ENCODE measurements at places on chromosomes 1 and 21. TPM values are rescaled to one million over a fixed set of nuclear protein-coding genes. Genes with fewer than 3 reads are reported as not detected.

Gene C1orf116
- total RNA-seq: not detected

Gene CATSPERE
- 1.4 TPM for total RNA-seq

- DNase-seq: no peak
Observed at GRCh38 chr1:234915924-234916675, 212.5 kb downstream of the TOMM20 start.

- DNase-seq: no peak
Observed at GRCh38 chr1:167514288-167514687, 4.0 kb downstream of the CD247 start.

GRCh38 chr1:117632269-117633067 is 26.6 kb downstream of the TENT5C start:
- DNase-seq: no peak

Gene NUF2
- not detected for total RNA-seq

DNA sequence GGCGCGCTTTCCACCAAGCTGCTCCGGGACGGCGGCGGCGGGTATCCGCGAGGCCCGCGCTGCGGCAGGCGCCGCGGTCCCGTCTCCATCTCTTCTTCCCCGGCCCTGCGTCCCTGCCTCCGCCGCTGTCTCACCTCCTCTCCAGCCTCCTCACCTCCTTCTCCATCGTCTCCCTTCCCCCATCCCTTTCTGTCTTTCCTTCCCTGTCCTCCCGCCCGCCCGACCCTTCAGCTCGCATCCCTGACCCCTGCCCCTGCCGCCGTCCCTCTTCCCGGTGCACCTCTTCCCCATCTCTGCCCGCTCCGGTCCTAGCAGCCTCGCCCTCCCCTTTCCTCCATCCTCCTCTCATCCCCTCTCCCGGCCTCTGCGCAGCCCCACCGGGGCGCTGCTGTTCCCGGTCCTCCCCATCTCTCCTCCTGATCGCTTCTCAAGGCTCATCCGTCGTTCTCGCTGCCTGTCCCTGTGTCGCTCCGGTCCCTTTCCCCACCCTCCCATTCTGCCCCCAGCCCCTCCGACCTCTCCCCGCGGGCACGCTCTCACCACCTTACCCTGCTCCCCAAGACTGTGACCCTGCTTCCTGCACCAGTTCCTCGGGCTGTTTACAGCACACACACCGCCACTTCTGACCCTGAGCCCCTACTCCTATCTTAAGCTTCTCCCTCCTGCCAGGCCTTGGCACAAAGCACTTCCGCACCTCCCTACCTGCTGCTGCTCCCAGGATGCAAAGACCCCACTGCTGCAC is 760 bp upstream of the NPHP4 start:
- no peak for DNase-seq

DNA sequence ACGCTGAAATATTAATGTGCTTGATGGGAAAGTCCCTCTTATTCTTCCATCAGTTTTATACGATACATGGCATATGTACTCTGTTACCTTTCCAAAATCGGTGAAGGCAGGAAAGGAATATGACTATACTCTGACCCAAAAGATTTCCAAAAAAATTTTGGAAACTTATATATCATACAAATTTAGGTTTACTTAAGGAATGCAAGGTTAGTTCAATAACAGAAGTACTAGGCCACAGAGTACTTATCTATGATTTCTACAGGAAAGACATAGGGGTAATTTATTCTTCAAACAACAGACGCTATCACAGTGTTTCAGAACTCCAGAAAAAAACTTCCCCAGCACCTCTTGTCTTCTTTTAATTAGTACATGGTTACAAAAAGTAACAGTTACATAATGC is 84.8 kb downstream of the COP1 start:
- DNase-seq: no peak

GRCh38 chr1:8200317-8201115 is 117.4 kb upstream of the SLC45A1 start:
- no peak for DNase-seq

DNA sequence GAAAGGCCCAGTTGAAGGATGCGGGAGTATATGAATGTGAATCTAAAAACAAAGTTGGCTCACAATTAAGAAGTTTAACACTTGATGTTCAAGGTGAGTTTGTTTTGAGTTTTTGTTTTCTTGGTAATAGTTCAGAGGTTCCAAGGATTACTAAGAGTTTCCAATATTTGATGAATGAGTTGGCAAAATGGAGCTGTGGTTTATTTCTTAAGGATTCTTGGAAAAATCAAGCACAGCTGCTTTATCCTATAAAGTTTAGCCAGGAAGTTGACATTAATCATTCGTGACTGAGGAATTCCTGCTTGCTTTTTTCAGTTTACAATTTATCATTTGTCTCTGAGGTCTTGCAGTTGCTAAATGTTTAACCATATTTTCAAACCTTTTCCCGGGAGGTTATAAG is 15.1 kb downstream of the VCAM1 start:
- DNase-seq: no peak

DNA sequence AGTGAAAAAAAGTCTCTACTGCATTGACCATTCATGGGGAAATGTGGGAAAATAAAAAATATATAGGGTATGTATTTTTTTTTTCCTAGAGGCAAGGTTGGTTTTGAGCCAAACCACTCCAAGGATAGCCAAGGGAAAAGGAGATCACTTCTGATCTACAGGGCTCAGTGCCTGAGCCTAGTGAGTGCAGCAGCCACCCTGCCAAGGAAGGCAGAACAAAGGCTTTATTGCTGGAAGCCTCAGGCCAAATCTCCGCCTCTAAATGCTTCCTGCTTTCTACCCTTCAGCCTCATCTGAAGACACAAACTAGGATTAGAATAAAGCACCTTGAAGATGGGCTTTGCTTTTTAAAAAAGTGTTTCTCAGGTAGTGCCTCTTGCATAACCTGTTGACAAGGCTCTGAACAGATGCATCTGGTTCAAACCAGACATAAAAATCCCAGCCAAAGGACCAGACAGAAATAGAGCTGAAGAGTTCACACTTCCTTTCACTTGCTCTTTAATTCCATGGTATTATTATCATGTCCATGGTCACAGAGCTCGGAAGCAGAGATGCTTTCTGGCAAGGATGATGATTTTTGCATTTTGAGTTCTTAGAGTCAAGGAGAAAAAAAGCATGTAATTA is 10.5 kb downstream of the C1orf115 start:
- no peak for DNase-seq

GRCh38 chr1:4021136-4021973 is 121.3 kb upstream of the C1orf174 start:
- DNase-seq: no peak

- no peak for DNase-seq
Observed at GRCh38 chr1:162596514-162597170, 35.1 kb downstream of the UAP1 start.

GRCh38 chr1:66273656-66274055 is 260.3 kb upstream of the SGIP1 start:
- DNase-seq: no peak

DNA sequence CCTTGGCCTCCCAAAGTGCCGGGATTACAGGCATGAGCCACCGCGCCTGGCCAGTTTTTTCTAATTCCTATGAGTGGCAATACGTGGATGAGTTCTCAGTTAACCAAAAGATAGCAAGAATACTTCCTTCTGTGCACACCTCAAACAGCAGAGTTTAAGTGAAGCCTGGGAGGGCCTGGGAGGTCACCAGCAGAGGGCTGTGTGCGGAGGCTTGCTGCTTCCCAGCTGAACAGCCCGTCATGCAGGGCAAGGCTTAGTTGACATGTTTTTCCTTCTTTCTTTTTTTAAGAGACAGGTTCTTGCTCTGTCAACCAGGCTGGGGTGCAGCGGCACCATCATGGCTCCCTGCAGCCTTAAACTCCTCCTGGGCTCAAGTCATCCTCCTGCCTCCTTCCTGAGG is 17.8 kb downstream of the GNG4 start:
- no peak for DNase-seq

- no peak for DNase-seq
Observed at GRCh38 chr21:45725844-45726200, 82.3 kb downstream of the PCBP3 start.

Gene LCE2C
- not detected for total RNA-seq

Gene PLPPR5
- total RNA-seq: not detected

Gene OR2M3
- not detected for total RNA-seq

Gene CACNA1S
- total RNA-seq: not detected

DNA sequence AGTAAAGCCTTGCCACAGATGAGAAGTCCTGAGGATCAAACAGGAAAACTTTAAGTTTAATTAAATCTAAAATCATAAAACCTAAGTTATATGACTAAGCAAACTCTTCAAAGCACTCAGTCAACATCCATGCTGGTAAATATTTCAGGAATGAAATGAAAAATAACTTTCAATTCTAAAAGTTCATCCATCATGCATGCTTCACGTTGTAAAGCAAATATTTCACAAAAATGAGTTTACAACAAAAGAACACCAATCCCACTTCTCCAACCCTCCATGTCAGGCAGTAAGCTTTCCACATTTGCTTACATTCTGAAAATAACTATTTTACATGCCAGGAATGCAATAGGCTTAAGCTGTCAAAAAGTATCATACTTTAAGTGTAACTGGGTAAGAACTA is 16.8 kb downstream of the APP start:
- DNase-seq: no peak

DNA sequence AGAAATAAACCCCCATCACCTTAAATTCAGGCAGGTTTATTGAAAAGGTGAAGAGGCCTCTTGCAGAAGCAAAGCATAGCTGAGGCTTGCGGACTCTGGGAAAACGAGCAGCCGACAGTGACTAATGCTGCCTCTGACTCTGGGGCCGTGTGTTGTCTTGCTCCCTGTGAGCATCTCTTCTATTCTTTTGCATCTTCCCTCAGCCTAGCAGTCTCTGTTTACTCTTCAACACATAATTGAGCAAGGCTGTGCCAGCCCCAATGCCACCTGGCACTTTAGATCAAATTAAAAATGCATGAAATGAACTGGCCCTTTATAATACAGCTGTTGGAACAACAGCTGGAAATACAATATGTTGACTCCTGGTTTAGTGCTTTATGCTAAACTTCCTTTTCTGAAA is 18.4 kb upstream of the REG4 start:
- DNase-seq: no peak

DNA sequence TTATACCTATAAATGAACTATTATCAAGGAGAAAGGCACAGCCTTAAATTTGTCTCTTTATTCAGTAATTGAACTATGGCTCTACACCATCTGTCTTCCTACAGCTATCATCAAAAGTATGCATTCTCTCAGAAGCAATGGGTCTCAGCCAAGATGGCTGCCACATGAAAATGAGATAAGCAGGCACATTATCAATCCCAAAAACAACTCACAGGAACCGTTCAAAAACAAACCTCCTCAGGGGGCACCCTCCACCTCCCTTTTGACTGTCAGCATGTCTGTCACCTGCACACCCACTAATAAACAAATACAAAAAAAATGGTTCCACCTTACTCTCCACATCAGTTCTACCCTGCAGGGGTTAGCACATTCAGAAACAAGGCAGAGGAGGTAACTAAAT is 23.6 kb downstream of the KIAA0319L start:
- DNase-seq: no peak

Gene CTSE
- total RNA-seq: not detected

DNA sequence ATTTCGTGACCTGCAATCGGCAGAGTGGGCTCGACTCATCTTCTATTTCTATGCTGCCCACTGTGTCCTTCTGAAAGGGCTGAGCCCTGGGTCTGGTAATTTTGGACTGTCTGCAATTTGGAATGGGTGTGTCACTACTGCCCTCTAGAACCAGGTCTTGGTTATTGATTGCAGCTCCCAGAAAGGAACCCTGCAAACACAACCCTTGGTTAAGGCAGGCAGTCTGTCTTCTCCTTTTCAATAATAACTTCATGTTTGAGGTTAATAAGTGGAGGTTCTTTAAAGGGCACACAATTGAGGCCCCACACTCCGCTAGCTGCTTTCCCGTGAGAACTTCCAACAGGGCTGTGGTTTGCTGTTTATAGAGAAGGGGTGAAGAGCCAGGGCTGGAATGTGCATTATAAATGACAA is 79.9 kb upstream of the LYST start:
- no peak for DNase-seq

- DNase-seq: no peak
Observed at GRCh38 chr1:205444931-205445645, 10.8 kb downstream of the BLACAT1 start.

GRCh38 chr1:219058891-219059820 is 114.5 kb upstream of the LYPLAL1 start:
- no peak for DNase-seq

Gene WASF2
- 43.4 TPM for total RNA-seq

DNA sequence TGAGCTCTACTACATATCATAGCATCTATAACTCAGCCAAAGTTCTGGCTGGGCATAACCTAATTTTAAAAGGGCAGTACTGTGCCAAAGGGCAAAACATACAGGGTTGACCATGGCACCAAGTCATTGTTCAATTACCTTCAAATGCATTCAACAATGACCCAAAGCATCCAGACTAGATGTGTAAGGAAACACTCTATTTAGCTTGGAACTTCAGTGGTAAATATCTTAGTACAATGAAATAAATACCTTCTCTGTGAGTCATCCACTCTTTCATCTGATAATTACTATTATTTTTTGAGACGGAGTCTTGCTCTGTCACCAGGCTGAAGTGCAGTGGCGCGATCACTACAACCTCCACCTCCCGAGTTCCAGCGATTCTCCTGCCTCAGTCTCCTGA is 70.0 kb downstream of the NVL start:
- no peak for DNase-seq

GRCh38 chr1:161096530-161096929 is 1.6 kb upstream of the KLHDC9 start:
- DNase-seq: no peak

Gene TMEM234
- total RNA-seq: 8.8 TPM

Gene FMN2
- total RNA-seq: 4.3 TPM

DNA sequence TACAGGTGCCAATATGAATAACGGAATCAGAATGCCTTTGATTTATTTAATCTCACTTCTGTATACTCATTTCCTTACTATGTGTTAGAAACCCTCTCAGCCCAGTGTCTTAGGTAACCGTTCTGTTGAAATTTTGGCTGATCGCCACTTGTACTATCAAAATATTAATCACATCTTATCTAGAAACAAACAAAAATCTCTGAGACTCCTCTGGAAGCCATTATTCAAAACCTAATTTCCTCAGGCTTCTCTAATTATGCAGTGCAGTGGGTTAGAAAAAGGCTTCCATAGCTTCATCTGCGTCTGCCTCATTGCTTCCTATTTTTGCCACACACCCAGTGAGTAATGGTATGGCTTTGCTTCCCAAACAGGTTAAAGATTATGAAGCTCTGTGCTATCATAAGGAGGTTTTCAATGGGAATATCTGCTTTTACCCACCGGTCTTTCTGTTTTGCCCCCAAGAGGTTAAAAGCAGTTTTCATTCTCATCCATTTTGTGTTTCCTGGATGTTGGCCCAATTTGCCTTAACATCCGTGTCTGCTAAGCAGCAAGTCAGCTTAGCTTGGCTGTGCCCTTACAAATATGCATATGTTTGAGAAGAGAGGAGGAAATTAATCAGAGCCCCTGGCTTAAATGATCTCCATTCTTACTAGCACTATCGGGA is 129.6 kb downstream of the RYR2 start:
- no peak for DNase-seq

GRCh38 chr1:154405747-154406571 is 816 bp downstream of the IL6R start:
- DNase-seq: peak; percentile 92

GRCh38 chr1:96291468-96291867 is 430.1 kb upstream of the PTBP2 start:
- no peak for DNase-seq

Gene E2F2
- total RNA-seq: 0.31 TPM

Gene SIM2
- total RNA-seq: not detected

GRCh38 chr1:52426371-52426770 is 22.0 kb downstream of the PRPF38A start:
- no peak for DNase-seq

Gene CCT8
- 123 TPM for total RNA-seq
